ENCODE measurements at places on chromosomes 7 and 10.

- no peak for DNase-seq
Observed at GRCh38 chr10:3879073-3879472, 94.1 kb upstream of the KLF6 start.

DNA sequence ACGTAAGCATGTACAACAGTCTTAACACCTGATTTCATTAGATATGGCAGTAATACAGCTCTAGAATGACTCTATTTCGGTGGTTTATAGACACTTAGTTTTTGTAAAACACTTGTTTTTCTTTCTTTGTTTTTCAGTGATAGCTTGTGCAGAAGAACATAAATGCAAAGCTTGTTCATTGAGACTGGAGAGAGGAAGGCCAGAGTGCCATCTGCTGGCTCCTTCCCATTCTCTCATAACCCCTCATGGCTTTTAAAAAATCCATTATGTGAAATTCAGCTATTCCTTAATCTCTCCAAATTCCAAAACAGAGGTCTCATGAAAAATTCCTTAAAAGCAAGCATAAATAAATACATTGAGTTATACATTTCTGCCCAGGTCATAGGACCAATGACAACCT lies 76.3 kb downstream of the CACNB2 start:
- no peak for DNase-seq

DNA sequence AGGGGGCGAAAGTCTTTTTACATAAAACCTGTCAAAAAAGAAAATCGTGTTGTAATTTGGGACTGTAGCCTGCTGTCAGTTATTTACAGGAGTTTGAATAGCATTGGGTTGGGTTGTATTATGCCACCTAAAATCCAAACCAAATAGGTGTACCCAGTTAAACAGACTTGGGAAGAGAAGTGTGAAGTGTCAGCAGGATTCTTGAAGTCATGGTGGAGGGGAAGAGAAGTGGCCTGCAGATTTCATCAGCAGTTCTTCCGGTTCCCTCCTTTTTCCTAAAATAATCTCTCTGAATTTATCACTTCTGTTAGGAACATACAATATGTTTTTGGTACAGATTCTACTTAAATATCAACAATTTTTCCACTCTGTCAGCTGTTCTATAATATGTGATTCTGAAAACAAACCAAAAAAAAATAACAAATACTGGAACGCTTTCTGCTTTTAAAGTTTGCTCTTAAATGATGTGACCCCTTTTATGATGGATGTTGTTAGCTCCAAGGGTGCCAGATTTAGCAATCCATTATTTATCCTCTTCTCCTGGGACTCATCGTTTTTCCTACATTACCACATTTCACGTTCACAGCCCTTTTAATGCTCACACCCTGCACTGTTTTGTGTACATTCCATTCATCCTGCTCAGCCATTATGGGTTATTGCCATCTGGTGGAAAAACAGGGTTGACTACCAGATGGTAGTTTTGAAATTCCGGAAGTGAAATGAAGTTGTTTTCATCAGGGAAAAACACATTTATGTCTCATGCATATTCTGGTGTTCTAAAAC lies 18.7 kb upstream of the ARHGAP12 start:
- DNase-seq: no peak

DNA sequence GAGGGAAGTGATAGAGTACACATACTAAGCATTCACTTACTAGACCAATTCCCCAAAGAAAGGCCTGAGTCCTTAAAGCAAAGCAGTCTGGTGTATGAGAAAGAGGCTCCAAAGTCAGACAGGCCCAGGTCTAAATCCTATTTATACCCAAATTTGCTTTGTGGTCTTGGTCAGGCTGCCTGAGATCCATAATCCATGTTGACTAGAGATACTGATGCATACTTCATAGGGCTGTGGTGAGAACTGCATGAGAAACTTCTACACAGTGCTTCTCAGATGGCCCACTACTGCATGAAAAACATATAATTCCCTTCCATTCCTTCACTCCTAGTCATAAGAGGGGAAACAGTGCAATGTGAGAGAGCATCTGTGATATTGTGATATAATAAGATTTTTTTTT lies 81.6 kb upstream of the SP4 start:
- DNase-seq: no peak

- DNase-seq: no peak
Observed at GRCh38 chr7:70634610-70635068, 497.3 kb upstream of the GALNT17 start.

DNA sequence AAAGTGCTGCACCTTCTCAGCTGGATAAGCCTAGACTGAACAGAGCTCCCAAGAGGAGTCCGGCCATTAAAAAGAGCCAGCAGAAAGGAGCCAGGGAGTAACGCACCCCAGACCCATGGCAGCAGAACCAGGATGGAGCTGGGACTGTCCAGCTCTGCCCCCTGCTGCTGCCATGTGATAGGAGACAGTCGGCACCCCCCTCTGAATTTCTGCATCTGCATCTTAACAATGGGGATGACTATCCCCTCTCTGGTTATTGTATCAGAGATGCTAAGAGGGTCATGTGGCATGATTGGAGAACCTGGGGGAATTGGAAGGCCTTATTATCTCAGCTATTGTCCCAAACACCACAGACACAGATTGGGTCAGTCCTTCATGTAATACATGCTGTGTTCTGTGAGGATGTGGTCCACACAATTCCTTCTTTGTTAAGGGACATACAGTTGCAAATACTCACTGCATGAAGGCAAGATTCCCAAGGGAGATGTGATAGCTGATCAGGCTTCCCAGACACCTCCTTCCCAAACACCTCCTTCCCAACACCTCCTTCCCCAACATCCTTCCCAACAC lies 29.3 kb downstream of the PLEKHS1 start:
- no peak for DNase-seq

GRCh38 chr10:97937054-97937453 lies 87.4 kb downstream of the GOLGA7B start:
- no peak for DNase-seq

DNA sequence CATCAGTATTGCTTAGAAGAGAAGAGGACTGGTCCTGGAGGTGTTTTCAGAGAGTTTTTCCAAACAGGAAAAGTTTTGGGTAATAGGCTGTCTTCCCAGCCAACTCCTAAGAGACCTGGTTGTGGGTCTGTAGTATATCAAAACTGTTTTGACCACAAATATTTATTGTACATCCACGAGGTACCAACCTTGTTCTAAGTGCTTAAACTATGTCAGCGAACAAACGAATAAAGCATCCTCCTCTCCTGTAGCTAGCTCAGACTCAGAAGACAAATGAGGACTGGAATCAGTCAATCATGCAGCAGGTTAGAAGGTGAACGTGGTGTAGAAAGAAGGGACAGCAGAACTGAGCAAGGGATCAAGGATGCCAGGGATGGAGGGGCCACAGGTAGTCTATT lies 61.6 kb upstream of the MKI67 start:
- DNase-seq: no peak

- DNase-seq: peak; percentile 87
Observed at GRCh38 chr10:2121929-2122328, 384.6 kb upstream of the ADARB2 start.

DNA sequence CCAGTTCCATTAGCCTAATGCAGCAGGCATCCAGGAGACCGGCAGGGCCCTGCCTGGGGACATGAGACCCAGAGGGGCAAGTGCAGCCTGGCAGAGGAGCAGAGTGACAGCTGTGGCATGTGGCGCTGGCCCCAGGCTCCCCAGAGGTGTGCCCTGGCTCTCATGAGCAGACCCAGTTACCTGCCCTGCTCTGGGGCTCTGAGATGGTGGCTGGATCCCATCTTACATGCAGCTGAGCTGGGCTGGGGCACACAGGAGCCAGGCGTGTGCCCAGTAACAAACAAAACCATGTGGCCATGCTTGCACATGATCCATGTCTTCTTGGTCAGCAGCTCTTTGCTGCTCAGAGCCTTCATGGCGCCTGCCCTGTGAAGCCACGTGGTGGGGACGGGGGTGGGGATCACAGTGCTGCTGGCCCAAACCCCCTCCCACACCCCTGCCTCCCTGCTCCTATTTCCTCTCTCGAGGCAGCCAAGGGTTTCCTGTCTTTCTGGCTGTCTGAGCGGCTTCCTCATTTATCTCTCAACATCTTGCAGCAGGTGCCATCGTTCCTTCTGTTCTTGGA lies 40.3 kb upstream of the GTF2I start:
- no peak for DNase-seq

- DNase-seq: no peak
Observed at GRCh38 chr10:114518401-114519305, 114.4 kb upstream of the AFAP1L2 start.

DNA sequence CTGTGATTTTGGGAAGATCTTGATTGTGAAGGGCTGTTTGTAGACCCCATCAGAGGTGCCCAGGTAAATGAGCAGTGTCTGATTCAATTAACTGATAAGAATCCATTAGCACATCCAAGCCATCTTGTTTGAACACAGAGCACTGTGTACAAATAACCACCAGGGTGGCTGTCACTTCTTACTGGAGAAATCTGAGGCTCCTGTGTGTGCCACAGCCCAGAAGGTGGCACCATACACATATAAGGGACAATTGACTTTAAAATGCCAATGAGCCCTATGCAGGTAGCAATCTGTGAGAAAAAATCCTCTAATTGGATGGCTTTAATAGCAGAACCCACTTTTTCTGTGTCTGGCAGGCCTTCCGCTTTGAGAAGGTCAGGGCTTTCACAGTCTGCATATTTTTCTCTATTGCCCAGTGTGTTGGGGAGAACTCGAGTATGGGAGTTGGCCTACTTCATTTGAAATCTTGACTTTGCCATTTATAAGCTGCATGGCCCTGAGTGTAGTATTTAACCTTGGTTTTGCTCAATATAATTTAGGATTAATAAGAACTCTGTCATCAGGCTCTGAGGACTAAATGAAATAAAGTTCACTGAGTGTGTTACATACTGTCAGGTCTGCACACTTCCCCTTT lies 517.4 kb downstream of the CCSER2 start:
- peak; percentile 63 for DNase-seq

DNA sequence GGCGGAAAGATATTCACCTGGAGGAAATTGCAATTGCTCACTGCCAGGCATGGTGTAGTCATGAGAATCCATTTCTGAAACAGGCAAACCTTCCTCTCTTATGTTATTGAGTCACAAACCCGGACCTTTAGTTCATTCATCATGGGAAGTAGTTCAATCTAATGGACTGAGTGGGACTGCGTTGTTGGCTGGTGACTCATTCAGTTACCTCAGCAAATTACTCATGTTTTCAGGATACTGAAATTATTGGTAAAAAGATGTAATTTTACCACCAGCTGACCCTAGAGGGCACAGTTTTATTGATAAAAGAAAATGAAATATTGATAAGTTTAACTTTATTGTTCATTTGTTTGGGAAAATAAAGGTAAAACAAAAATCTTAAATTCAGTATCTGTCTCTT lies 1194.4 kb upstream of the SORCS1 start:
- DNase-seq: no peak

GRCh38 chr7:6262221-6262620 lies 10.2 kb downstream of the CYTH3 start:
- no peak for DNase-seq

- peak; percentile 79 for DNase-seq
Observed at GRCh38 chr7:74606101-74606908, 51.2 kb upstream of the GTF2I start.

DNA sequence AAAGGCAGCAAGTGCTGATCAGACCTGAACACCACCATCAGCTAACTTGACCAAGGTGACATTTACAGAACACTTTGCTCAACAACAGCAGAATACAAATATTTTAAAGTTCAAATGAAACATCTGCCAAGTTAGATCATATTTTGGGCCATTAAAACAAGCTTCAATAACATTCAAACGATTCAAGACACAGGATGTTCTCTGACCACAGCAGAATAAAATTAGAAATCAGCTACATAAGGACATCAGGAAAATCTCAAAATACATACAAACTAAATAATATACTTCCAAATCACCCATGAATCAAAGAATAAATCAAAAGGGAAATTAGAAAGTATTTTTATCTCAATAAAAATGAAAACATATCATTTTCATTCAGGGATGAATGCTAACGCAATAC lies 173.0 kb downstream of the PKD1L1 start:
- no peak for DNase-seq

- no peak for DNase-seq
Observed at GRCh38 chr10:11110539-11110938, 92.9 kb downstream of the CELF2 start.

- DNase-seq: peak; percentile 33
Observed at GRCh38 chr10:22825841-22826240, 102.0 kb upstream of the ARMC3 start.

DNA sequence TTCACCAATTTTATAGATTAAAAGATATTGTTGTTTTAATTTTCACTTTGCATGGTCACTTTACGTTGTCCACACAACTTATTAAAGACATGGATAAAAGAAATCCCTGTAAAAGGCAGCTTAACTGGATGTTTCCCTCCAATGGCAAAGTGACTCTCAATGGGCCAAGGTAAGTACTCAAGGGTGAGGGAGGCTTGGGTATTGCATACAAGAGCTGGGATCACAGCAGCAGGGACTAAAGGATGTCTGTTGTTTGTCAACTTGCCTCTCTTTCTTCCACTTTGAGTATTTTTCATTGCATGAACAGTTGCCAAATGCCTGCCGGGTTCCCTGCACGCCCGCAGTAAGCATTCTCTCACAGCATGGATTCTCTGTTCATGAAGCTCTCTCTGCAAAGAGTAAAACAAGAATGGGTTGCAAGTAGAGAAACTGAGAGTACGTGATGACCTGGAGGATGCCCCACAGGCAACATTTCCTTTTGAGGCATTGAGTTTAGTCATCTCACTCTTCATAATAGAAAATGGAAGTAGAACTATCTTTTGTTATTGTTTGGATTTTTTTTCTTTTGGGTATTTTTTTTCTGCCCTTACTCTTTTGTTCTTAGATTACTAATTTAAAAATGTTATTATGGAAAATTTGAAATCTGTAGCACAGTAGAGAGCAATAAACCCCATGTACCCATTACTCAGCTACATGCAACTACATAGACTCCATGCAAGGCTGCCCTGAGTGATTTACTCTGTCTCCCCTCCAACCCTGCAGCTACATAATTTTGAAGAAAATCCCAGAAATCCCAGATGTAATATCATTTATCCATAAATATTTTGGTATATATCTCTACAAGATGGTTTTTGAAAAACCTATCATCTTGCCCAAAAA lies 26.3 kb downstream of the GPR141 start:
- no peak for DNase-seq

DNA sequence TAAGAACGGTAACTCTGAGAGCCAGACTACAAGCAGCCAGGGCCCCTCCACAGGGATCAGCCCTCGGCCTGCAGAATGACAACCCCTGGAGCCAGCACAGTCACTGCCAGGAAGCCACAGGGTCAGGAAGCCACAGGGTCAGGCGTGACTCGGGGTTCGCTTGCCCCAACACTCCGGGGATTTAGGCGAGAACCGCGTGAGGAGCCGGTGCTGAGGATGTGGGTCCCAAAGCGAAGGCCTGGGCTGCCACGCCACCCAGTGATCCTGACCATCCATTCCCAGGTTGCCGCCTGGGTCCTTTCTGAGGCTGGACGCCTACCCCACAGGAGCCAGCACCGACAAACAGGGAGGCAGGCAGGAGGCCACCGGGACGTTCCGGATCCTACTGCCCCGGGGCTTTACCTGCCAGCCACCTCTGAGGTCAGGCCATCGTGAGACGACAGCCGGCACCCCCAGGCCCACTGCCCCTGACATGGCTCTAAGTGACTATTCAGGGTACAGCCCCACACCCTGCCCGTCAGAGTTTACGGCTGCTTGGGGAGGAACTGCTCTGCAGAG lies 228.6 kb downstream of the ELFN1 start:
- peak; percentile 69 for DNase-seq

- peak; percentile 78 for DNase-seq
Observed at GRCh38 chr10:6151087-6151977, 51.4 kb upstream of the PFKFB3 start.

- no peak for DNase-seq
Observed at GRCh38 chr7:121352323-121352722, 23.5 kb downstream of the WNT16 start.
